Neural cell (in vitro differentiated cells): ENCODE measurements at places on chromosomes 3 and 15. TPM values are rescaled to one million over a fixed set of nuclear protein-coding genes. Genes with fewer than 3 reads are reported as not detected.

AVEN gene
- polyA plus RNA-seq, result 8.8 and 14.1 TPM in 2 replicates

VPS13C gene
- polyA plus RNA-seq, result 91.1 and 92.6 TPM in 2 replicates

CCDC39 gene
- 0.36 and 0.66 TPM in 2 replicates for polyA plus RNA-seq

PLSCR1 gene
- 0.78 TPM in 1 of 2 replicates, not detected in the other for polyA plus RNA-seq

PATL2 gene
- polyA plus RNA-seq, result not detected in 2 replicates

STRA6 gene
- 4.4 and 11.9 TPM in 2 replicates for polyA plus RNA-seq

C3orf80 gene
- 0.57 and 0.68 TPM in 2 replicates for polyA plus RNA-seq

DNAJC13 gene
- 37.0 and 38.4 TPM in 2 replicates for polyA plus RNA-seq
